NAMALWA (cell line): ENCODE measurements at places on chromosomes 13 and 19.
A peak's percentile ranks its signal among the peaks of the same experiment; 100 is the strongest.

DNA sequence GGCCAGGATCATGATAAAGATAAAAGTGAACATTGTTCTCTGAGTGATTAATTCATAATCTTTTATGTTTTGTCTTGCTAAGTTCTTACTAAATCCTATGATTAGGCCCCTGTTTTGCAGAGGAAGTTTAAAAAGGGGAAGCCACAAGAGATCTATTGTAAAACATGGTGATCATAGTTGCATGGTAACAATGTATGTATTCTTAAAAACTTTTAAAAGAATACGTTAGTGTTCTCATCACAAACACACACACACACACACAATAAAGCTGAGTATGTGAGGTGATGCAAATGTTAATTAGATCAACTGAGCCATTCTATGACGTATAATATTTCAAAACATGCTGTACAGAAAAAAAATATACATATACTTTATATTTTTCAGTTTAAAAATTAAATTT is 51.2 kb downstream of the MBD3L2B start:
- no peak for DNase-seq

DNA sequence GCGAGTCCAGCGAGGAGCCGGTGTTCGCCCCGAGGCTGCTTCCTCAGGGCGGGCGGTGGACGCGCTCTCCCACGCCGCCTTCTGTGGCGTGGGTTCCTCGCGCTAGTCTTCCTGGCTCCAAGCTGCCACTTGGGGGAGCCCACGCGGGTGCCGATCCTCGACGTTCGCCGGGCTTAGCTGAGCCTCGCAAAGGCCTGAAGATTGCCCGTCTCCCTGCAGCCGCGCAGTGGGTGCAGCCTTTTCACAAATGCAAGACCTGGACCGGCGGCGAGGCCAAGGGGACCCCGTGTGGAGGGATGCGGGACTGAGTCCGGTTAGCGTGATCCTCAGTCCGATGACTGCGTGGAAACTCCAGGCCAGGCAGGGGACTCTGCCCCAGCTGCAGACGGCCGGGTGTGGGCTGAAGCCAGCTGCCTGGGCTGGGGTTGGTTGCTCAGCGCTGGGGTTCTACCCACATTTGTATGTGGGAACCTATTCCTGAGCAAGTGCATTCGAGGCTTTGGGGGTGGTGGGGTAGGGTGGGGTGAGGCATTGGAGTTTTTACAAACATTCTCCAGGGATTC is 16.6 kb upstream of the LRP3 start:
- peak; percentile 80 for DNase-seq

GRCh38 chr13:93368718-93369117 is 142.1 kb downstream of the GPC6 start:
- no peak for DNase-seq

- no peak for DNase-seq
Observed at GRCh38 chr19:18991006-18991405, 42.3 kb downstream of the SUGP2 start.

DNA sequence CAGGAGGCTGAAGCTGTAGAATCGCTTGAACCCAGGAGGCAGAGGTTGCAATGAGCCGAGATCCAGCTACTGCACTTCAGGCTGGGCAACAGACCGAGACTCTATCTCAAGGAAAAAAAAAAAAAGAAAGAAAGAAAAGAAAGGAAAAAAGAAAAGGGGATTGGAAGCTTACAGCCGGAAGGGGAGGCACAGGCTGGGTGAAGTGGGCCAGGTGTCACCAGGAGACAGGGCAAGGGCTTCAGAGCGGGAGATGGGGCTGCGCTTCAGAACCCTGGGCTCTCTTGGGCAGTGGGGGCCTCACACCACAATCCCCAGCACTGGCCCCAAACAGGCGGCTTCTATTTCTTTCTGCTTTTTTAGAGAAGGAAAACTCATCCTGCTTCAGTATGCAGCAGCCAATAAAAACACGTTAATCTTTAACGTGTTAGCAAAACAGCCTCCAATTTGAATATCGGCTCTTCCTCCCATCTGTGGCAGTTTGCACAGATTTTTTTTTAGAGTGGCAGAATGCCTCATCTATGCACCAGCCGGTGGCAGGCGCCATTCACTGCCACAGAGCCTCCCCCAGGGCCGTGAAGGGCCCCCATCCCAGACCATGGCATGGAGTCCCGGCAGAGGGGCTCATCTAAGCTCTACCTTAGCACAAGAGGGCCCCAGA is 46.6 kb upstream of the C19orf12 start:
- DNase-seq, result peak; percentile 40

DNA sequence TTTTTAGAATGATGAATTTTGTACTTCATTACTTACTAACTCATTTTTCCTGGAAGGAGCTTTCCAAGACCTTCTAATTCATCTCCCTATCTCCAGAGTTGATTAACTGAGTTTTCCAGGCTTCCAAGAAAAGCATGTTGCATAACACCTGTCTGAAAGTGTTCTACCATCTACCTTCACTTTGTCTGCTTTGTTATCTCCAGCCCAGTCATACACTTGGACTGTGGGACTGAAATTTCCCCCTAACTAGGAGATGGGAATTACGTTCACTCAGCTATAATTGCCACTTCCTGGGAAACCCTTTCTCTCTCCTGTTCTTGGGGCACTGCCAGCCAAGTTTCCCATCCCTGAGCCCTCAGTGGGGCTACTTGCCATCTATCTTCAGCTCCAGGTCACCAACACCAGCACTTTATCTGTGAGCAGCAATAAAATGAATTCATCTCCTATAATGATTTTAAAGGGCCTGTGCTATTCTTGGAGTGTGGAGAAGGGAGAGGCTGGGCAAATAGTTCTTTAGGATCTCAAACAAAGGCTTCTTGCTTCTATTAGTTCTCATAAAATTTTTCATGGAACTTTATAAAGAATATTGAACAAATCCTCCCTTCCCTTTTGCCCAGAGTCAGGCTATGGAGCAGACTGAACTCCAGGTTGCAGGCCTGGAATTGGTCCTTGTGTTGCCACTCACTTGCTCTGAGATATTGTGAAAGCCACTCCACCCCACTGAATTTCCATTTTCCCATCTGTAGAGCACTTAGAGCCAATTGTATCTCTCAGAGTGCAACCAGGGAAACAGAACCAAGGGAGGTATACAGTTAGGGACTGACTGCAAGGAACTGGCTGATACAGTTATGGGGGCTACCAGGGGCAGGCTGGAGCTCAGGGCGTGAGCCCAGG is 17.8 kb upstream of the ATP12A start:
- no peak for DNase-seq

GRCh38 chr13:44388427-44389059 is 14.9 kb downstream of the SERP2 start:
- DNase-seq, result no peak
